Smooth muscle cell of the umbilical artery (primary cell): ENCODE measurements at places on chromosomes 1 and 21. TPM values are rescaled to one million over a fixed set of nuclear protein-coding genes. Genes with fewer than 3 reads are reported as not detected.

LCE3D gene
- total RNA-seq: not detected in 2 replicates

TP53BP2 gene
- 36.8 and 58.9 TPM in 2 replicates for total RNA-seq

KCNJ10 gene
- total RNA-seq: not detected in 2 replicates

THEM5 gene
- not detected in 2 replicates for total RNA-seq

IL24 gene
- total RNA-seq: not detected in 2 replicates

EPHA2 gene
- 60.0 and 152 TPM in 2 replicates for total RNA-seq

CCDC27 gene
- total RNA-seq: not detected in 2 replicates

KCNE1 gene
- total RNA-seq: 0.18 and 0.30 TPM in 2 replicates

RNU5D-1 gene
- not detected in 2 replicates for total RNA-seq

GBP4 gene
- total RNA-seq: 0.32 and 3.9 TPM in 2 replicates

HHAT gene
- total RNA-seq: 8.2 and 9.2 TPM in 2 replicates

SPRR1A gene
- not detected in 2 replicates for total RNA-seq

VTCN1 gene
- not detected in 2 replicates for total RNA-seq

SLC45A1 gene
- total RNA-seq: 1.5 and 2.9 TPM in 2 replicates

KCNT2 gene
- 4.8 and 6.2 TPM in 2 replicates for total RNA-seq

OR2T33 gene
- total RNA-seq: not detected in 2 replicates

HES3 gene
- not detected in 2 replicates for total RNA-seq

ARHGEF16 gene
- 0.14 TPM in 1 of 2 replicates, not detected in the other for total RNA-seq

FNDC5 gene
- 0.37 and 4.5 TPM in 2 replicates for total RNA-seq
